H7 (cell line): ENCODE measurements at places on chromosomes 5 and 9.

DNA sequence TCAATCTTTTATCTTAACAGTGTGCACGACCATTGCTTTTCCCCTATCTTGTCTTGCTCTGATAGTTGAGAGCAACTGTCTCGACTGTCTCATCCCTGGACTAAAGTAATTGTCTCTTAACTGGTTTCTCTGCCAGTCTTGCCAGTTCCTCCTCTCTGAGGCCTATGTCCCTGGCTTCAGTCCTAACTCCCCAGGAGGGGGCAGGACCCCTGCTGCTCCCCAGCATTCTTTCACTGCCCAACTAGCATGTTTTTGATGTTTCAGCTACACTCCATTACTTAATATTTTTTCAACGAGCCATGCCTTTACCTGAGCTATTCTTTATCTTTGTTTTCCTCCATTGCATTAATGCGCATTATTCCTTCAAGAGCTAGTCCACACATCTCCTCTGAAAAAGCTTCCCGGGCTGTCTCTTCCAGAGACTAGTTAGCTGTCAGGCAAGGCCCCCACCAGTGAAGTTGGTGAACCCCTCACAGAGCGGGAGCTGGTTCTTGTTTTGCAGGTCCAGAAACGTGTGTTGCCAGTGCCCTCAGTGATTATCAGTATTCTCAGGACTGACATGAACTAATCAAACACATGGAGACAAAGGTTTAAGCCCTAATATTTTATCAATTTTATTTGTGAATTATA is 291.7 kb upstream of the KCNN2 start:
- DNase-seq = peak; percentile 21

DNA sequence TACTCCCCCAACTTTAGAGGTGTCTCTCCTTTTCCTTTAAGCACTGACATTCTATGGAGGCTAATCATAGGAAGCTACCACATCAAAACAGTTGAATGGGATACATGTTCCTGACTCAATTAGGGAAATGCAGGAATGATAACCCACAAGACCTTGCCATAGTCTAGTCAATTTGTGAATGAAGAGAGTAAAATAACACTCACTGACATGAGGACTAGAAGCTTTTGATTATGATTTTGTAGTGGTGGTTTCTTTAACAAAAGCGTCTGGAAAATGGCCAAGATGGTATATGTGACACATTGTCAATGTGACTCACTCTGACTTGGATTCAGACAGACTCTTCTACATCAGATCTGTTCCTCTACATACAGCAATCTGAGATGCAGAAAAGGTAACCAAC is 13.7 kb upstream of the PRELID2 start:
- DNase-seq = no peak

GRCh38 chr5:173789031-173789920 is 98.9 kb upstream of the CPEB4 start:
- DNase-seq = no peak

DNA sequence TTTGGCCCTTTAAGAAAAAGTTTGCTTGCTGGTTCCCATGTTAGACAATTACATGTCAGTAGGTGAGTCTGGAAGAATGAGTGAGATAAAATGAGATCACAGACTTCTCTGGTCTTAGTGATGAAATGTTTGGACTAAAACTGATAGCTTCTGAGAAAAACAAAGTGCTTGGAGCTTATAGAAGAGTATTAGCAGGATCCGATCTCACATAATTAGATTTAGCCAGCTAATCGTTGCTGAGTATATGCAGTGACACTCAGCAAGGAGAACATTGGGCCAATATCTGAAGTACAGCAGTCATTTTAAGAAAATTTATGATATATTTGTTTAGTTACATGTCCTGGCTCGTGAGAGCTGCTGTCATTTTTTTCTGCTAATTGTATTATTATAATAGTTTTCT is 135.8 kb downstream of the SNCAIP start:
- DNase-seq = no peak

DNA sequence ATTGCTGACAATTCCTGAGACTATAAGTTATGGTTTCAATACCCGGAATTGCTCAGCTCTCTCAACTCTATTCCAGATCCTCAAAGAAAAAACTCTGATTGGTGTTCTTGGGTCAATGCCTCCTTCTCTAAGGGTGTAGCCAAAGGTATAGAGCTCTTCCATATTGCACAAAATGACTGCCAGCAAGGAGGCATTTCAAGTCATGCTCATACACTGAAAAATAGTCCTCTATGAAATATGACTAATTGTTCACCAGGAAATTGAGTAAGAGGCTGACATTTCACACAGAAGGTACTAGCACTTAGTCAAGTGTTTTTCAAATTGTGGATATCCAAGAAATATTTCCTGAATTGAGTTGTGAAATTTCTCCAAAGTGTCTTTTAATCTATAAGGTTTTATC is 111.1 kb upstream of the KLF9 start:
- no peak for DNase-seq

DNA sequence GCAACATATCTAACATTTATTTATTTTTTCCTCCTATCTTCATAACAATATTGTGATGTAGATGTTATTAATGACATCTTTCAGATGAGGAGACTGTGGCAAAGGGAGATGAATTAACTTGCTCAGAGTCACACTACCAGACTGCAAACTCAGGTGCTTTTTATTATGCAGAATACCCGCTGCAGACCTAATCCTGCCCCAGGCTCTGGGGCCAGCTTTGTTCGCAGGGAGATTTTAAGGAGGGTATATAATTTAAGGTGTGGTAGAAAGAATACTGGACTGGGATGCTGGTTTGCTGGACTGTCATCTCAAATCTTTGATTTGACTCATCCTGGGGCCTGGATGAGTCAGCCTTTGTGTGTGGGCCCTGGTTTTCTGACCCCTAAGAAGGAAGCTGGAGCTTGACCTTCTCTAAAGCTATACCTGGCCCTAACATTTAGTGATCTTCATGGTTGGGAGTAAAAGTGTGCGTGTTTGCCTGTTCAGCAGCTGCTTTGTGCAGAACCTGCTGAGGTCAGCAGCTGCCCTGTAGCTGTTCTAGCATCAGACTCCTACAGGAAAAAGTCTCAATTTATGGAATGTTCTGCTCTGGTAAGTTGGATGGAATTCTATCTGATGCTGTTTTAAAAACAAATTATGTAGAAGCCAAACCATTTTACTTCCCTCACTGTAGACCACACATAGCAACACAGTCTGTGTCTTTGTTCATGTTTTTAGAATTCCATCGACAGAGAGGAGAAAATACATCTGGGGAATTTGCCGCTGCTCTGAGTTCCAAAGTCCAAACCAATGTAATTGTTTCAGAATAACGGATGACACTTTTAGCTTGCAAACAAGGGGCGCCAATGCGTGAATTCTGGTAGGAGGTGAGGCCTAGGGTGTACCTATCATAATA is 4.5 kb downstream of the SLC36A1 start:
- peak; percentile 33 for DNase-seq

DNA sequence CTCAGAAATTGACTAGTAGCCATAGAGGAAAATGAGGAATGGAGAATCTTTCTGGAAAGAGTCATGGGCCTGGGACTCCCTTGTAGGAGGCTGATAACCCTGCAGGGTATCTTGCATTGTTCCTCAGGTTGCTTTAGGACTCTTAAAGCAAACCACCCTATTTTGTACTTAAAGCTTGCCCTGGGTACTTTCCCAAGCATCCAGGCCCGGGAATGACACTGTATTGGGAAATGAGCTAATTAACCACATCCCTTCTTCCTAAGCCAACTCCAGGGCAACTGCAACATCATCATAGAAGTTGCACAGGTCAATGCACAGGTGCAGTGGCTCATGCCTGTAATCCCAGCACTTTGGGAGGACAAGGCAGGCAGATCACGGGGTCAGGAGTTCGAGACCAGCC is 55.9 kb downstream of the UGCG start:
- DNase-seq = no peak

GRCh38 chr9:89212171-89212570 is 33.6 kb upstream of the SHC3 start:
- no peak for DNase-seq

GRCh38 chr9:86535406-86535915 is 181.3 kb upstream of the TUT7 start:
- no peak for DNase-seq

DNA sequence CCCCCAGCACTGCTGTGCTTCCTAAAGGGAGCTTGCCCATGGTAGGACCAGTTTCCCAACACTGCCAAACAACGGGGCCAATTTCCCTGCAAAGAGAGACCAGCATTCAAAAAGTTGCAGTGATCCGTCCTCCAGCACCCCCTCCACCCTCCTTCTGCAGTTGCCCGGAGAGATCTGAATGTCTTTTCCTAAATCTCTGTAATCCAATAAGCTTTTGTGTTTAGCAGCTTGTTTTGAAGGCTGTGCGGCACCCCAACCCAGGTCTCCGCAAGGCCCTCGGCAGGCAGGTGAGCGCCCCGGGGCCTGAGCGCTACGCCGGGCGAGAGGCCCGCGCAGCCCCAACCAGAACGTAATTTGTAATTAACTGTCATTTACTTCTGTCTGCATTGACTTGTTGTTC is 366.9 kb upstream of the IRX2 start:
- peak; percentile 79 for DNase-seq

DNA sequence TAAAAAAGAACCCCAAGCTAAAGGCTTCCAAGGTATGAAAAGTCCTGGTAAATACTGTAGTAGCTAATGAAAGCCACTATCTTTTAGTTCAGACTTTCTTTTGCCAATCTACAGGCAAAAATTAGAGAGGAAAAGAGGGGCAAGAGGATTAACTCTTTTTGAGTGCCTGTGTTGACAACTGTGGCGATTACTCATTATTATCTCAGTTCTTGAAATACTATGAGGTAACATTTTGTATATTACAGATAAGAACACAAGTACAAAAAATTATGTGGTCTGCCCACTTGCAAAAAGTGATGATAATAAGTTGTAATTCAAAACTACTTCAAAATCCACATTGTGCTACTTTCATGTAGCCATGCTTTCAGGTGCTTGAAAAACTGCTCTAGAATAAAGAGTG is 144.0 kb downstream of the DTWD2 start:
- DNase-seq = no peak

GRCh38 chr9:127504887-127505251 is 53.6 kb downstream of the LRSAM1 start:
- DNase-seq = no peak

GRCh38 chr5:127586811-127587210 is 62.1 kb upstream of the CTXN3 start:
- DNase-seq = no peak

- DNase-seq = no peak
Observed at GRCh38 chr9:82367016-82367415, 378.4 kb downstream of the SPATA31D1 start.

DNA sequence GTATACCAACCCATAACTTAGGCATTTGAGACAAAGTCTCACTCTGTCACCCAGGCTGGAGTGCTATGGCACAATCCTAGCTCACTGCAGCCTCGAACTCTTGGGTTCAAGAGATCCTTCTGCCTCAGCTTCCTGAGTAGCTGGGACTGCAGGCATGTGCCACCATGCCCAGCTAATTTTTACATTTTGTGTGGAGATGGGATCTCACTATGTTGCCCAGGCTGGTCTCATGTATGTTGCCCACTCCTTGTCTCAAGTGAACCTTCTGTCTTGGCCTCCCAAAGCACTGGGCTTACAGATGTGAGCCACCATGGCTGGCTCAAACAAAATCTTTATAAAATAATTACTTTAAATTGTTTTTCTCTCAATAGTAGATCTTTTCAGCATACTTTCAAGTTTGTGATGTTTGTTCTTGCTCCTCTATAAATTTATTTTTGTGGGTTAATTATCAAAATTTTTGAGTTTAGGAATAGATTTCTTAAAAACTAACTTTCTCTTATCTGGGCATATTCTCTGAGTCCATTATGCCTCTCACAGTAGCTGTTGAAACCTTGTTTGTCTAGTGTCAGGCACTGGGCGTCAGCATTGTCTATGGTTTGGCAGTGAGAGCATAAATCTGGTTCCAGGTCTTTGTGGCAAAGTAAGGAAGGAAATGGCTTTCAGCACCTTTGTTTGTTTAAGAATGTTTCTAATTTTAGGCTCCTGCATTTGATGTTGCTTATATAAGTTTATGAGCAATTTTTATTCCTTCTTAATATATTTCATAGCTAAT is 38.7 kb downstream of the NLN start:
- no peak for DNase-seq

DNA sequence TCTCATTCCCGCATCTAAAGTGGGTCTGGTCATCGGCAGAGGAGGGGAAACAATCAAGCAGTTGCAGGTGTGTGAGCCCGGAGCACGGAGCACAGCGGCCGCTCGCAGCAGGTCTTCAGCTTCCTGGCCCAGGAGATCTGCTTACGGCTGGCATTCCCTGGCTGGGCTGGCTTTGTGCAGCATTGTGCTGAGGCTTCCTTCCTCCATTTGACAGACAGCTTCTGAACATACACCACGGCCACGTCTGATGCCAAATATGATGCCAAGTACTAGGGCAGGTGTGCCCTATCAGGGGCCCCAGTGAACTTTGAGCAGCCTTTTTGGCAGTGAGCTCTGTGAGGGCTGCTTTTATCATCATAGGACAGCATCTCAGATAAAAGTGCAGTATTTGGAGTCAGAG is 37.1 kb downstream of the FUBP3 start:
- DNase-seq = no peak

DNA sequence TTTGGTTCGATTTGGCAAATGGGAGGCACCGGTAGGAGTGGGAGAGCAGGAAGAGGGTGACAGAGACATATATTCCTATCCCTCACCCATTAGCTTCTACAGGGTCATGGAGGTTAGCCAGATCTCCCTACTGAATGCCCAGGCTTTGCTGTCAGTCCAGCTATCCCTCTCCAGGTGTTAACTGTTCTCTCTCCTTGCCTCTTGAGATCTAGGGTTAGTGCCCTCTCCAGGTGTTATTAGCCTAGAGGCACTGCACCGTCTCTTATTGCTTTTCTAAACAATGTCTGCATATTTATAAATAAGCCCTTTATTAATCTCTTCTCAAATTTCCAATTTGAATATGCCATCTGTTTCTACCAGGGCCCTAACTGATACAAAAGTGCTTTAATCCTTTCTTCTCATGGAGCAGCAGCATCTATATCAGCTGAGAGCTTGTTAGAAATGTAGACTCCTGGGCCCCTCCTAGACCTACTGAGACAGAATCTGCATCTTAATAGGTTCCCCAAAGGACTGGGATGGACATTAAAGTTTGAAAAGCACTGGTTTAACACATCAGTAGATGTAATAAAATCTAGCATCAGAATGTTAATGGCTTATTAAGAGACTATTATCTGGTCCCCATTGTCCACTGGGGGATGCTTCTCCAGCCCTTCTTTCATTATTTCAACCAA is 322.5 kb upstream of the SLC24A2 start:
- peak; percentile 16 for DNase-seq

DNA sequence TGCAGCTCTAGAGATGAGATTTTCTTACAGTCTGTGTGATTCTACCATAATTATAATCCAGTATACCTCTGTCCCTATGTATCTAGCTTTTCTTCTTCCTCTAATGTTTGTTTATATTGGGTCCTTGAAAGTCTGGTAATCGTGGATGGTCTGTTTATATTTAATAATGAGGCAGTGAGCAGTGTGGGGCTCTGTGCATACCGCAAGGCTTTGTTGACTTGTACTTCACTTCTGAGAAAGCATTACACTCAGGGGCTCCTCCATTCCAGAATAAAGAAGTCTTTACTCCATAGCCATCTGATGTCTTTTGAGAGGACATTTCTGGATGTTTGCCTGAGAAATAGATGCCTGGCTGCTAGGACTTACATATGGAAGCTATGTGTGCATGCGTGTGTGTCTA is 4.5 kb upstream of the MPDZ start:
- DNase-seq = no peak
